ENCODE measurements at places on chromosomes 3 and 15.

DNA sequence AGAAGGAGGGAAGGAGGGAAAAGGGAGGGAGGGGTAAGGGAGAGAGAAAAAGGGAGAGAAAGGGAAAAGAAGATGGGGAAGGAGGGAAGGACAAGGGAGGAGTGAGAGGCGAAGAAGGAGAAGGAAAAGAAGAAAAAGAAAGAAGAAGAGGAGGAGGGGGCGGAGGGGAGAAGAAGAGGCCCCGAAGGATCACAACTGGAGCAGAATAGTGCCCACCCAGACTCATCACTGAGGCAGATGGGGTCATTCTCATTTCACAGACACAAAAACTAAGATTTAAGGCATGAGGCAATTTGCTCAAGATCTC, 2.7 kb upstream of the ALAS1 start:
- no peak for DNase-seq

DNA sequence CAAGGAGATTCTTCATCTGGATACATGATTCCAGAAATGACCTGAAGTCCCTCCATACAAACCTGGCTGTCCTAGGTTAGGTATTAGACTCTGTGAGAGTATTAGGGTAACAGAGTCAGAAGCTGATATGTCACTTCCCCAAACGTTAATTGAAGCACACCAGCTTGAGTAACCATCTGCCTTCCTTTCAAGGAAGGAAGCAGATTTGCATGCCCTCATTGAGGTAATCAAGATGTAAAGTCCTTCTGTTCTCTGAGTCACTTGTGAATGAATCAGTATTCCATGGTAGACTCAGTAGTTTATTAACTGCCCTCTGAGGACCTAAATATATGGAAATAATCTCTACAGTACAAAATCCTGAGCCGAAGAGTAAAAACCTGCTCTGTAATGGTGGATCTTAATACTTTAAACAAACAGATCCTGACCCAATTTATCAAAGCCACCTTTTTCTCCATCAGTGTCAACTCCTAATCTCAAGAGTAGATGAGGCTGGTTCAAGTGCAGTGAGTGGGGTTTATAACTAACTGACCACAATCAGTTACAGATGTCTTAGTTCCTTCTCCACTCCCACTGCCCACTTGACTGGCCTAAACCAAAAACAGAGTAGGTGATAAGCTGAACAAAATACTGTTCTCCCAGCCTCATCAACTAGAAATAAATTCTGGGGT, 246.2 kb upstream of the CHRM5 start:
- DNase-seq, result no peak

- DNase-seq, result peak; percentile 24
Measured at GRCh38 chr3:194556086-194557056, 69.6 kb upstream of the ATP13A3 start.

DNA sequence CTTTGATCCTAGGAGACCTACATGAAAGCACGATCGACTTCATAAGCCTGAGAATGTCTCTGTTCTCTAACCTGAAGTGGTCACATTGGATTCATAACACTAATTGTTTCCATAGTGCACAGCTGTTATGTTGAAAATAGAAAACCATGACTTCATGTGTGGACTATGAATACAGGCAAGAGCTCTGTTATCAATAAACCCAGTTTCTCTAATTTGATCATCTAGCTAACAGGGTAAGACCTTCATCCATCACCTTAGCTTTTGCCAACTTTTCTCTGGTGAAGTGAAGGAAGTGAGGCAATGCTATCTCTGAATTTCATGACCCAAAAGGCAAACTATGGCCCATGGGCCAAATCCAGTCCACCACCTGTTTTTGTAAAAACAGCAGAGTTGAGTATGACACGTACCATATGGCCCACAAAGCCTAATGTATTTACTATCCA, 27.2 kb downstream of the ABI3BP start:
- DNase-seq, result no peak

DNA sequence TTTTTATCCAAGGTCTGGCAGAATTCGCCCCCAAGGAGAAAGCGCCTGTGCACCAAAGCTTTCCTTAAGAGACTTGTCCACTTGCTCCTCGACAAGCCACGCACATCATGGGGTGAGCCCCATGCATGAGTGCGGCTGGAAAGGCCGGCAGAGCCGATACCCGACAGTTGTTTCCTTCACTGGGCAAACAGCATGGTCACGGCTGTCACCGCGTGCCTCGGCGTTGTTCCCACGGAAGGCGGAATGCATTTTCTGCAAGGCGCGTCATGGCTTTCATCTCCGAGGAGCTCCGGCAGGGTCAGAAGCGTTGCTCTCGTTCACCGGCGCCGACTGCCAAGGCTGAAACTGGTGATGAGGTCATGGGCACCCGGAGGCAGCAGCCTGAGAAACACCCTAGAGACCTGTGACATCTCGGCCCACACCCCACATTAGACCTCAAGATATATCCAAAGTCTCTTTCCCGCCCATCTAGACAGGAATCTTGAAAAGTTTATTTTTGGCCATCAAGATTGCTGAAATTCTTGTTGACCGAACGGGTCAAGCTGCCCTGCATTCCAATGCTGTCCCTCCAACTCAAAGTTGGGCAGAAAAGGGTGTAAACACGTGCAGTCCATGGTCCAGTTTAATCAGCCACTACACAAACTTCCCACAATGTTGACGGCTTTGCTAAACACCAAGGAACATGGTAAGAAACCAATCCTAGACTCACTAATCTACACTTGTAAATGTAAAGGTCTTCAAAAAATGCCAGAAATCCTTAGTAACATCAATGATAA, 604 bp upstream of the TJP1 start:
- DNase-seq, result no peak

DNA sequence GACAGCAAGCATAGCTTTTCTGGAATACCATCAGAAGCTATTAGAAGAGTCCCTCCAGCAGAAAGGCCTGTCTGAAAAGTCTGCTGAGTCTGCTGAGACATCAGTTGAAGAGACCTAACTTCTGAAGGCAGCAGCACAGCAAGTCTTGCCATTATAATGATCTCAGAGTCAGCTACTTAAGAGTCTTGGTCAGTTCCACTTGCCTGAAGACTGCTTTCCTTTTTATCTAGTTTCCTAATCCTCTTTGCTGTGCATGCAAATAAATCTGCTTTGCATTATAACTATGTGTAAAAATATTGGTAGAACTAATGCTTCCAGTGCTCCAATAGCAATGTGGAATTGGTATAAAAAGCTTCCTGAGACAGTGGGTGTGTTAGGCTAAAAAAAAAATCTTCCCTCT, 34.9 kb upstream of the CPOX start:
- no peak for DNase-seq

- no peak for DNase-seq
Measured at GRCh38 chr15:78282324-78282723, 17.1 kb downstream of the SKIC8 start.

DNA sequence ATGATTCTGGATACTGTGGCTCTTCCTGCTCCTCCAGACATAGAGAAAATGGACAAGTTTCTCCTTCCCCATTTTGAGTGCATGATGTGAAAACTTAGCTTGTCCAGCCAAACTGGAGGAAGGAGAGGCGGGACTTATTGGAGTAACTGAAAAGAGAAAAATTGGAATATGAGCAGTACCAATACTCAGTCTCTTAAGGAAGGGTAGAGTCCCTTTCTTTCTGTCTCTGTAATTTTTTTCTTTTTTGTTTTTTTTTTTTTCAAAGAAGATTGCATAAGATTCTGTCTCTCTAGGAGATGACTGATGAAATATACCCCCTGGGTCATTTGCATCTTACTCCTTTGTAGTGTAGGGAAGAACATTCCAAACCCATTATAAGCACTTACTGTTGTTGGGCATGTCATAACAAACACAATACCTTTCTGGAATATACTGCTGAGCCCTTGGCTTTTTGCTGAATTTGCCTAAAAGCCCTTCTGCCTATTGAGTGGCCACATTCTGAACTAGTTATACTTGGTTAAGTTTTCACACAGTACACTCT, 498.1 kb upstream of the TPRG1 start:
- DNase-seq, result no peak

- DNase-seq, result no peak
Measured at GRCh38 chr15:99057697-99058420, 47.0 kb upstream of the SYNM start.

GRCh38 chr3:71339049-71339448, 244.5 kb downstream of the FOXP1 start:
- no peak for DNase-seq

DNA sequence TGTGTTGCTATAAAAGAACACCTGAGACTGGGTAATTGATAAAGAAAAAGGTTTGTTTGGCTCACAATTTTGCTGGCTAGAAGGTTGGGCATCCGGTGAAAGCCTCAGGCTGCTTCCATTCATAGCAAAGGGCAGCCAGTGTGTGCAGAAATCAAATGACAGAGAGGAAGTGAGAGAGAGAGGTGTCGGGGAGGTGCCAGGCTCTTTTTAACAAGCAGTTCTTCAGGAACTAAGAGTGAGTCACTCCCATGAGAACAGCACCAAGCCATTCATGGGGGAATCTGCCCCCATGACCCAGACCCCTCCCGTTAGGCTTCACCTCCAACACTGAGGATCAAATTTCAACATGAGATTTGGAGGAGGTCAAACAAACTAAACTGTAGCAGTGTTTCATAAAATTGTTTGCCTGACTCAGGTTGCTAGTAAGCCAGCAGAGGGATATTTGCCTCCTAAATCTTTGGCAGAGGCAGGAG, 4.5 kb upstream of the PARP15 start:
- peak; percentile 37 for DNase-seq

DNA sequence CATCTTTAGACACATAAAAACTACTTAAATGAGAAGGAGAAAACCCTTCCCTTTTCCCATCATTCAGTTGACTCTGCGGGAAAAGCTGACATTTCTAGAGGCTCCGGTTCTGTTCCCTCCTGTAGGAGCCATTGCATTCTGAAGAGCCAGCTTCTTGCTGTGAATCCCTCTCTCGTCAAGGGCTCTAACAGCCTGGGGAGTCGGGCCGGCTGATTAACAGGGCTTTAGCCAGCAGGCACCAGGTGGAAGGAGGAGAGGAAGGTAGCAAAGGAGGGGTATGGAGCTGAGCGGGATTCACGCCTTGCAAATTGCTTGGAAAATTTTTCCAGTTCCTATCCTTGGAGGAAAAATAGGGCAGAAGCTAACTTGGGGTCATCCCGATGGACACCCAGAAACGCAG, 108.3 kb upstream of the UBE2E1 start:
- no peak for DNase-seq

- no peak for DNase-seq
Measured at GRCh38 chr3:71201939-71202338, 381.6 kb downstream of the FOXP1 start.

GRCh38 chr3:140343211-140344081, 334.4 kb upstream of the TRIM42 start:
- no peak for DNase-seq

GRCh38 chr15:38536201-38536676, 28.4 kb downstream of the RASGRP1 start:
- no peak for DNase-seq

DNA sequence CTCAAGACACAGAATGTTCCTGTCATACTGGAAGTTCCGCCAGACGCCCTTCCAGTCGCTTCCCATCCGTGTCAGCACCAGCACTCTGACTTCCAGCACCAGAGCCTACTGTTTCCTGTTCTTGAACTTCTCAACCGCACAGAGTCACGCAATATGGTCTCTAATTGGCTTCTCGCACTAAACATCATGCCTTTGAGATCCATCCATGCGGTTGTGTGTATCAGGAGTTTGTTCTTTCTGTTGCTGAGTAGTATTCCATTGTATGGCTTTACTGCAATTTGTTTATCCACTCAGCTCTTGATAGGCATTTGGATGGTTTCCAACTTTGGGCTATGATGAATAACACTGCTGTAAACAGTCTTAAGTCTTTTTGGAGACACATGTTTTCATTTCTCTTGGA, 112.1 kb downstream of the LRRK1 start:
- DNase-seq, result no peak

GRCh38 chr15:64071931-64072765, 21.5 kb downstream of the CIAO2A start:
- no peak for DNase-seq

DNA sequence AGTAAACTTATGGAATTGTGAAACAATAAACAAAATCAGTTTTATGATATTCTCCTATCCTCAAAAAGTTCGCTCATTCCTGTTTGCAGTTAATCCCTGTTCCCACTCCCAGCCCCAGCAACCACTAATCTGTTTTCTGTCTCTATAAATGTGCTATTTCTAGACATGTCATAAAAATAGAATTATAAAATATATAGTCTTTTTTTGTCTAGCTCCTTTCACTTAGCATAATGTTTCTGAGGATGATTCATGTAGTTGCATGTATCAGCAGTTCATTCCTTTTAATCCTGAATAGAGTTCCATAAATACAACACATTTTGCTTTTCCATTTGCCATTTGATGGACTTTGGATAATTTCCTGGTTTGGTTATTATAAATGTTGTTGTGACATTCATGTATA, 140.0 kb downstream of the KCNAB1 start:
- no peak for DNase-seq

Measured in DMS153 (cell line).